ENCODE measurements at places on chromosomes 2 and 18.

DNA sequence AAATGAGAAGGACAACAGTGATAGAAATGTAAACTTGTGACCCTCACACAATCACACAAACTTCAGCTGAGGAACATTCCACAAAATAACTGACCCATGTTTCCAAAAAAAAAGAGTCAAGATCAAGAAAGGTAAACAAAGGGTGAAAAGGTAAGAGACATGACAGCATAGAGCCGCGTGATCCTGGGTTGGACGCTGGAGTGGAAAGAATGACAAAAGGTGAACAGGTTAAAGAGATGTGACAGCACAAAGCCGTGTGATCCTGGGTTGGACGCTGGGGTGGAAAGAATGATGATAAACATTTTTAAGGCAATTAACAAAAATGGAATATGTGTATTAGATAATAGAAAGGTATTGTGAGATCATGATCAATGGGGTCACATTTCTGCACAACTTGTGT is 110.3 kb downstream of the SNTG2 start:
- no peak for DNase-seq

DNA sequence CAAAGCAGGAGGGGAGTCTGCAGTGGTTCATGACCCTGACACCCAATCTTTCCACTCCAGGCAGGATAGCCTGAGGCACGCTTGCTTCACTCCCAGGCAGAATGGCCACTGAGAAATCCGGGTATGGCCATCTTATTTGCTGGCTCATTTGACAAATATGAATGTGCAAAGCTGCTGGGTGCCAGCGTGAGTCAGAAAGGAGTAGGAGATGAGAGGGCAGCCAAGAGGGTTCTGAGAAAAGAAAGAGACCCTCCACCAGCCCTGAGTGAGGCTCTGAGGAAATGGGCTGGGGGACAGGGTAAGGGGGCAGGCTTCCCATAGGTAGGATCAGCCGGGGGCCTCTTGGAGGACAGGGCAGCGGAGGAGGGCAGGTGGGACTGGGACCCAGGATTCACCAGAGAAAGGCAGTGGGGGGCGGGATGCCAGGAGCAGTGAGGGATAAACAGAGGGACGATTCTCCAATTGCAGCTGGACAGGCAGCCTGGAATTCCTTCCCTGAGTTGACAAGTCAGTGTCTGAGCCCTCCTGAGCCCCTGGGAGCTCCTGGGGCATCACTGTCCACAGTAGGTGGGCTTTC is 15.2 kb downstream of the RAMP1 start:
- DNase-seq = no peak

- no peak for DNase-seq
Measured at GRCh38 chr2:212142631-212143030, 396.0 kb downstream of the ERBB4 start.

DNA sequence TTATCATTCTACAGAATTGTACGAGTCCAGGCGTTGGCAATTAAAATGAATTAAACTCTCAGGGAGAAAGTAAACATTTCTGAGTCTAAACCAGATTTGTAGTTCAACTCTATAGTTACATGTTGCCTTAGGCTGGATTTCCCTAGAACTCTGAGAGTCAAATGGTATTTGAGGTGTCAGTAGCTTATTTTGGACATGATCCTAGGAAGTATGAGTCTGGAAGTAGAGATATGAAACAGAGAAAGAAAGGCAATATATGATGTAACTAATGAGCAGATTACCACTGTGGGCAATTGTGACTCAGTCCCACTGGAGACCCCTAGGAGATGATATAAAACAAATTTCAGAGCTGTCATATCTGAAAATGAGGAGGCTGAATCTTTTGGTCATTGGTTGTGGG is 199.1 kb upstream of the UBE2E3 start:
- no peak for DNase-seq

- no peak for DNase-seq
Measured at GRCh38 chr2:105385731-105386540, 12.9 kb downstream of the FHL2 start.

DNA sequence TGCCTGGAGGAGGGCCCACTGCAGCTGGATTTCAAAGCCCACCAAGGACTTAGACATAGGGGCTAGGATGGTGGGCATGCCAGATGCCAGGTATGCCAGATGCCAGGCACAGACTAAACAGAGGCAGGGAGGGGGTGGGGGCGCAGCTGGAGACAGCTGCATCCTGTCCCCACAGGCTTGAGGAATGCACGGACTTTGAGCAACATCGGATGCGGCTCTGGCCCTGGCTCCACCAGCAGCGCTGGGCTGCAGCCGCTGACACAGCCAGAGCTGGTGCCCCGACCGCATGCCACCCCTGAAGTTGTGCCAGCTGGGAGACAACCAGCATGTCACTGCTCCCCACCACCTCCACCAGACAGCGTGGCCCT is 39.5 kb downstream of the AQP12A start:
- no peak for DNase-seq

- DNase-seq = no peak
Measured at GRCh38 chr18:6509417-6509816, 94.7 kb upstream of the L3MBTL4 start.

DNA sequence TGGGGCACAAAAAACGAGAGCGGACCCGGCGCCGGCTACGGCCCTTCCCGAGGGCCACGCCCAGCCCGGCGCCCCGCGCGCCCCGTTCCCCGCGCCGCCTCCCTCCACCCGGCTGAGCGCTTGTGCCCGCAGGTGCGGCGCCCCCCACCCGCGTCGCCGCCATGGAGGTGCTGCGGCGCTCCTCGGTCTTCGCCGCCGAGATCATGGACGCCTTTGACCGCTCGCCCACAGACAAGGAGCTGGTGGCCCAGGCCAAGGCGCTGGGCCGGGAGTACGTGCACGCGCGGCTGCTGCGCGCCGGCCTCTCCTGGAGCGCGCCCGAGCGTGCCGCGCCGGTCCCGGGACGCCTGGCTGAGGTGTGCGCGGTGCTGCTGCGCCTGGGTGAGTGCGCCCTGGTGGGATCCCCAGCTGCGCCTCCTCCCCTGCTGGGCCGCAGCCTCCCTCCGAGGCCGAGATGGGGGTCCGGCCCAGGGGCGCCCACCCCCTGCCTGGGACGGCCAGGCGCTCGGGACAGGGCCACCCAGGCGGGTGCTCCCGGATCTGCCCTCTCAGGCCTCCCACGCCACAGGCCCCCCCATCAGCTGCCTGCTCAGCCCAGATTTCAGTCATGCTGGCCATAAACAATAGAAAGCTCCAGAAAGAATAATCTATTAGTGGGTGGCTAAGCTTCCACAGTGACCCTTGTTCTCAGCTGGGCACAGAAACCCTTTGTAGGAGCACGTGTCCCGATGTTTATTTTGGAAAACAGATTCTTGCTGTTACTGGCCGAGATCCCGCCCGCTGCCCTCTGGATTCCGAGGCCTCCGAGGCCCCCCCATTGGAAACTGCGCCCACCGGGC is 997 bp downstream of the BOK start:
- DNase-seq = no peak

Data from Panc1 (cell line).